NCI-H2029 (cell line): ENCODE measurements at places on chromosomes 16 and 17.

DNA sequence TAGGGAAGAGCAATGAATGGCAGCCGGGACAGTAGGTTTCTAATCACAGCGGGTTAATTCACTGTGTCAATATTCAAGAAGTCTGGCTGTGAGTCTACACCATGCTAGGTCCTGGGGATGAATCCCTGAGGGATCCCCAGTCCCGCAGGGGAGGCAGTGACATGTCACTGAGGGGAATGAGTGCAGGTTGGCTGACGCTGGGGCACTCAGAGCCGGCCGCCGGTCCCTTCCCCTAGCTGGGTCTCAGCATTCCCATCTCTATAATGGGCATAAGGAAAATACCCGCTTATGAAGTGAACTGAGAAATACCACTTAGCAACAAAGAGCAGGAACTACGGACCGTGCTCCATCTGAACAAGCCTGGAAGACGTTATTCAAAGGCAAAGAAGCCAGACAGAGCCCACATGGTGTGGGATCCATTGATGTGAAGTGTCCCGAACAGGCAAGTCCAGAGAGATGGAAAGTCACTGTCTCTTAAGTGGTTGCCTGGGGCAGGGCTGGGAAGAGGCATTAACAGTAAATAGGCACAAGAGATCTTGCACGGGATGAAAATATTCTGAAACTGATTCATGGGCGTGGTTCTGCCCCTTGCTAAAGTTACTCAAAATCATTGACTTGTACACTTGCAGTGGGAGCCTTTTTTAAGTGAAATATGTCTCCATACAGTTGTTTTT lies 31.9 kb downstream of the PPL start:
- DNase-seq = no peak

GRCh38 chr17:12618557-12618956 lies 47.1 kb upstream of the MYOCD start:
- DNase-seq = no peak

DNA sequence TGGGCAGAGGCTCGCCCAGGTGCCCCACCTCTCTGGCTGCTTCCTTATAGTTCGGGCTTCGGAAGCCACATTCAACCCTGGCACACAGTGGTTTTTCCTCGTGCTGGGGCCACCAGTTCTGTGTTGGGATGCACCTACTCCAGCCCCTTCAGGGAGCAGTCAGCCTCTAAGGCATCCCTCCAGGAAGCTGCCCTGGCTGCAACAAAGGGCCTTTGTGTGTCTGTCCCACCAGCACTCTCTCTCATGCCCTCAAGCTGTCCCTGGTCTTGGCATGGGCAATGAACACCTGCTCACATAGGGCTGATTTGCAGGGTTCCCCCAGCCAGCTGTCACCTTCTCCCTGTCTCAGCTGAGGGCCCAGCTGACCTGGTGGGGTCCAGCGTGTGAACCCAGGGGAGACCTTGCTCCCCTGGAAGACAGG lies 754 bp upstream of the NOXO1 start:
- no peak for DNase-seq

DNA sequence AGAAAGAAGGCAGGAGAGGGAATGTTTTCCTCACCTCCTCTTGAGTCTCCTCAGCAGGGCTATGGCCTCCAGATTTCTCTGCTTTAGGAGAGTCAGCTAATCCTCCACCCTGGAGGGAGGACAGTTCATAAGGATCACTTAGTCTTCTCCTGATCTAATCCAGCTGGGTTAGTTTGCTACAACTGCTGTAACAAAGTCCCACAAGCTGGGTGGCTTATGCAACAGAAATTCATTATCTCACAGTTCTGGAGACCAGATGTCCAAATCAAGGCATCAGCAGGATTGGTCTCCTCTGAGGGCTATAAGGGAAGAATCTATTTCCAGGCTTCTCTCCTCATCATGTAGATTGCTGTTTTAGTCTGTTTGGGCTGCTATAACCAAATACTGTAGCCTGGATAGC lies 40.6 kb upstream of the XYLT1 start:
- no peak for DNase-seq

GRCh38 chr16:61371881-61372280 lies 664.4 kb downstream of the CDH8 start:
- no peak for DNase-seq

DNA sequence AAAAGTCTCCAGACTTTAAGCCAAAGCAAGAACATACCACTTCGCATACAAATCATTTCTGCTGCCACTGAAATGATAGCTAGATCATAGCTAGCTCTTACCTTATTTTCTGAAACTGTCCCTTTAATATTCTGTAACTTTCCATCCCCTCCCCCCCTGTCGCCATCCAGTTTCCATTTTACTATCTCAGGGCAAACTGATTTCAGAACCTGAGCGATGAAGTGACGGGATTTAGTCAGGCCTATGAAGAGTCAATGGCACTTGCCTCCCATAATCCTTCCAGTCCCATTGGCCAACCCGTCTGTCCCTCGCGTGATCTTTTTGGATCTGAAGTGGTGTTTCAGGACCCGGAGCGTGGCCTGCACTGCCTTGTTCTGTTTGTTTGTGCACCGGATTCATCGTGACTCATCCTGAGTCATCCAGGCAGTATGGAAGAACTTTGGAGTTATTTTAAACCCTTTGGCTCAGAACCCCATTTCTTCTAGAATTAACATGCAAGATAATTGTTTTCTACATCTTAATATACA lies 199.8 kb upstream of the CHMP6 start:
- DNase-seq = no peak

- DNase-seq = no peak
Observed at GRCh38 chr17:66431910-66432309, 129.5 kb downstream of the PRKCA start.

DNA sequence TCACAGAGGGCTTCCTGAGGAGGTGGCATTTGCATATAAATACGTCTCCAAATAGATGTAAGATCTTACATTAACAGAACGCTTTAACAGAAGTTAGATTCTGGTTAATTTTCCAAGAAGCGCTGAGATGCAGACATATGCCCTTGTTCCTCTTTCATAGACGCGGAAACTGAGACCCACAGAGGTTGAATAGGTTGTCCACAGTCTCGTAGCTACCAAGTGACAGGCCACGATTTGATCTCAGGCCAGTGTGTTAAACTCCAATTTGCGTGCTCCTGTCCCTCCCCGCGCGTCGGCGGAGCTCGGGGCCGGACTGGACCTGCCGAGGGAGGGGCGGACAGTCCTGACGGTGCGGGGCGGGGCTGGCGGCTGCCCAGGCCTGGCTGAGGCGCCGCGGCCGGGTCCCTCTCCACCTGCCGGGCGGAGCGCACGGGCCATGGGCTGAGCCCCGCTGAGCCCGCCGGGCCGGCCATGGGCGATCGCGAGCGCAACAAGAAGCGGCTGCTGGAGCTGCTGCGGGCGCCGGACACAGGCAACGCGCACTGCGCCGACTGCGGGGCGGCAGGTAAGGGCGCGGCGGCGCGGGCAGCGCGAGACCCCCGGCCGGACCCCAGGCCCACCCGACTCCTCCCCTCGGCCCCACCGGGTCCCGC lies at the start of gene ADAP2:
Gene ADAP2 (plus strand): TSS at position 402 of the 653 bp plus-strand sequence. CDS start 70 bp downstream, at position 472.
- DNase-seq = no peak

DNA sequence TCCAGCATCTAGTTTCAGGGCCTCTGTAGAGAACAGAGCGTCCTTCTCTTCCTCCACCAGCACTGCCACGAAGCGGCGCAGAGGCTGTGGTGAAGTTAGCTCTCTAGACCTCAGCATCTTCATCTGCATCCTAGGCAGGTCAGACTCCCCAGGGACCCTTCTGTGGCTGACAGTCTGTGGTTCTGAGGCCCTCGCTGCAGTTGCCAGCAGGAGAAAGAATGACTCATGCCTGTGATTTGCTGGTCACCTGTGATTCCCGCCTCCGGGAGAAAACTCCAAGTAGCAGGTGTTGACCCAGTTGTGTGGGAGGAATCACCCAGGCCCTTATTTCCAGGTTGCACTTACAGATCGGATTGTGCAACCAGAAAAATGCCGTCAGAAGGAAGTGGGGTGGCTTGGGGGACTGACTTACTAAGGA lies 117.3 kb upstream of the CACNG5 start:
- DNase-seq = no peak

DNA sequence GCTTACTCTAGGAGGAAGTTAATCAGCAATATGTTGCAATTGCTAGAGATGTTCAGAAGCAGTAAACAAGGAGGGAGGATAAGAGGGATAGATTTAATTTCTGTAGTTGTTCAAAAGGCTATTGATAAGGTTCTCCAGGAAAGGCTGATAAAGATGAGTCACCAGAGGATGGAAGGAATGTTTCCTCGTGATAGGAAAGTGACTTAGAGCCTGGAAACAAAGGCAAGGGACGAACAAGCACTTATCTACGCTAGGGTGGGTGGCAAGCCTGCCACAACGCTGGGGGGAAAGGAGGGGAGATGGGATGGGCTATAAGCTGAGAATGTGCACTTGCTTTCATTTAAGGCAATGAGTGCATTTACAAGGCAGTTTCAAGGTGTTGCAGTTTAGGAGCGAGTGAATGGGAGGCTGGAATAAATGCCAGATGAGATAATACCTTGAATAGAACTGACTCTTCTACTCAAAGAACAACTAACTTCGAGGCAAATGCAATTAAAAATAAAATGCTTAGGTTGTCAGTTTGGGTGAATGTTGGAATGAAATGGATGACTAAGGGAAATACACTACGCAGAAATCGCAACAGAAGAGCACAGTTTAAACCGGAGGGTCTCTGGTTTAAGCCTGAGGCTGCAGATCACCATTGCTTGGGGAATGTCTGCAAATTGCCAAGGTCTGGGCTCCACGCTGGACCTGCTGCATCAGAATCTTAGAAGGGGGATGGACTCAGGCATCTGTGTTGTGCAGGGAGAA lies 76.0 kb upstream of the RBBP6 start:
- no peak for DNase-seq

GRCh38 chr16:75789237-75789636 lies 62.9 kb upstream of the CPHXL start:
- DNase-seq = no peak

GRCh38 chr17:74445158-74445557 lies 13.3 kb downstream of the GPRC5C start:
- DNase-seq = no peak

- peak; percentile 84 for DNase-seq
Observed at GRCh38 chr17:74201250-74201649, 2.2 kb upstream of the RPL38 start.

- DNase-seq = peak; percentile 89
Observed at GRCh38 chr17:40331743-40332641, 23.0 kb downstream of the RARA start.

- no peak for DNase-seq
Observed at GRCh38 chr17:5123343-5124124, 7.7 kb downstream of the USP6 start.

GRCh38 chr16:71708696-71709095 lies 15.8 kb downstream of the PHLPP2 start:
- no peak for DNase-seq

DNA sequence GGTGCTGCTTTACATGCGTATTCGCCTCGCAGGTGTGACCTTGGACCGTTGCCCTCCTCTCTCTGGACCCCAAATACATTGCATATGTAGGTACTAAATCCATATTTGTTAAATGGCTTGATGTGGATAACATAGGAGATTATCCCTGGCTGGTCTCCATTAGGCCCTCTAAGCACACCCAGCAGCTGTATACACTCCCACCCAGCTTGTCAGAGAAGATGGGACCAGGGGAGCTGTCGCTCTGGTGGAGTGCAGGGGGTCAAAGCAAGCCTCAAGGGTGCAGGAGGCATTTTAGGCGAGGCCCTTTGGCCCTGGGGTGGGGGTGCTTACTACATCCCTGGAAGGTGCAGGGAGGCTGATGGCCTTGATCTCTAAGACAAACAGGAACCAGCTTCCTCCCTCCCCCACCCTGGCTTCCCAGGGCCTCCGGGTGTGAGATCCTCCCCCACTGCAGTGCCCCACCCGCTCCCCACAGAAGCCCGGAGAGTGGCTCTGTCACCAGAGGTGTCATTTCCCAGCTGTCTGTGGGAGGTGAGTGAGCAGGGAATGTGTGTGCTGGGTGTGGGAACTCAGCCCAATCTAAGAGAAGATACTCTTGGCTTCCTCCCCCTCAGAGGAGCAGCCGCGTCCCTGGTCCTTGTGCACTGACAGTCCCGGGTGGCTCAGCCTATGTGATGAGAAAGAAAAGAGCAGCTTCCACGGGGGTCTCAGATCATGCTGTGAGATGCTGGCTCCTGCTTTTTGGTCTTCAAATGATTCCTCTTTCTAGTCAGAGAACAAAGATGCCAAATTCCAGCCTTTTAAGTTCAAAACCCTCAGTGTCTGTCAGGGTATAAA lies 1.4 kb upstream of the VAMP2 start:
- no peak for DNase-seq

GRCh38 chr17:29561554-29562517 lies 5.0 kb downstream of the ABHD15 start:
- no peak for DNase-seq

GRCh38 chr17:17768424-17769088 lies 68.2 kb downstream of the SREBF1 start:
- peak; percentile 70 for DNase-seq

DNA sequence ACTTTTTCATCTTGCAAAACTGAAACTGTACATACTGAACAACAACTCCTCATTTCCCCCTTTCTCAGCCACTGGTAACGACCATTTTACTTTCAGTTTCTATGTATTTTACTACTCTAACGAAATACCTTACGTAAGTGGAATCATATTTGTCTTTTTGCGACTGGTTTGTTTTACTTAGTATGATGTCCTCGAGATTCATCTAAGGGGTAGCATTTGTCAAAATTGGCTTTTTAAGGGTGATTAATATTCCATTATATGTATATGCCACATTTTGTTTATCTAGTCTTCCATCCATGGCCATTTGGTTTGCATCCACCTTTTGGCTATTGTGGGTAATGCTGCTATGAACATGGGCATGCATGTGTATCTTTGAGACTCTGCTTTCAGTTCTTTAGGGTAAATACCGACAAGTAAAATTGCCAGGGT lies 10.4 kb downstream of the KPNB1 start:
- DNase-seq = no peak

DNA sequence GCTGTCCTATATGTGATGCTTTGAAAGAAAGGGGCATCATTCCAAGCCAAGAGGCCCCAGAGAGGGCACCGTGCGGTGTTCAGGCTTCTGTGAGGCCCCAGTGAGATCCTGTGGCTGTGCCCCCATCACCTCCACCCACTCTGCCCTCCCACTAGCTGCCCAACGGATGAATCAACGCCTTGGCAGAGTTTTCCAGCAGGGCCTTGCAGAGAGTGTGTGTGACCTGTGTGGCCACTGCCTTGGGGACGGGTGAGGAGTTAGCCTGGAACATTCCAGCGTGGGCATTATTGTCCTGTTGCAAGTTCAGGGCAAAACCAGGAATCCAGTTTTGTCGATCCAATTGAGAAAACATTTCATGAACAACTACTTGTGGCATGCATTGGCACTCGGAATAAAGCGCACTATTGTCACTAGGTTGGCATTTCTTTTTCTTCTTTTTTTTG lies 53.7 kb downstream of the SF3B3 start:
- DNase-seq = no peak

- no peak for DNase-seq
Observed at GRCh38 chr16:56226187-56226586, 34.9 kb downstream of the GNAO1 start.

GRCh38 chr17:806781-807522 lies 24.8 kb downstream of the MRM3 start:
- no peak for DNase-seq

GRCh38 chr16:84059946-84060901 lies 17.6 kb upstream of the SLC38A8 start:
- DNase-seq = no peak

GRCh38 chr17:13230350-13231264 lies 212.8 kb upstream of the ELAC2 start:
- no peak for DNase-seq

- peak; percentile 30 for DNase-seq
Observed at GRCh38 chr17:17859909-17860765, 23.4 kb upstream of the SREBF1 start.
